ENCODE measurements at places on chromosomes 2 and 18.

DNA sequence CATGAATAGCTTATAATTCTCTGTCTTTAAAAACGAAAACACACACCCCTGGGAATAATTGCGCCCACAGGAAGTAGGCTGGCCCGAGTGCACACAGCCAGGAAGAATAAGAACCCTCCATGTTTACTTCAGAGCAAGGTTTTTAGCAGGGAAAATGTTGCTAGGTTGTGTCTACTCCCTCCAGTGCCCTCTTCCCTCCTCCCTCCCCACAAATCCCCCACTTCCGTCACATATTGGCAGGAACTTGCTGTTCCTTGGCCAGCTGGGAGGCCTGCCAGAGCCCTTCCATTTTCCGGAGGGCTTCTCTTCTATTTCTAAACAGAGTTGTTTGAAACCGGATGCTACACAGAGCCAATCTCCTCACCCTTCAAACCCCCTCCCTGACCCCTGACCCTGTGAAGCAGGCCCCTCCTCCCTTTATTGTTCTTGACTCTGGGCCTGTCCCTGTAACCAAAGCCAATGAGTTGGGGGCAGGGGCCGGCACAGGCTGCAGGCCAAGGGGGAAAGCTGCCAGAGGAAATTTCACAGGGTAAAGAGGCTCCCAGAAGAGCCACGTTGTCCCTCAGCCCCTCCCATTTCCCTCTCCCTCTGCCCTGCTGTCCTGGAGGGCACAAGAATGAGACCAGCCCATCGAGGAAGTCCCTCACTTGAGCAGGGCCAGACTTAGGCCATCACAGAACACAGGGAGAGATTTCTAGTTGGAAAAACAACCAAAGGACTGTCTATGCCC lies 49.8 kb upstream of the LGALSL start:
- no peak for DNase-seq

DNA sequence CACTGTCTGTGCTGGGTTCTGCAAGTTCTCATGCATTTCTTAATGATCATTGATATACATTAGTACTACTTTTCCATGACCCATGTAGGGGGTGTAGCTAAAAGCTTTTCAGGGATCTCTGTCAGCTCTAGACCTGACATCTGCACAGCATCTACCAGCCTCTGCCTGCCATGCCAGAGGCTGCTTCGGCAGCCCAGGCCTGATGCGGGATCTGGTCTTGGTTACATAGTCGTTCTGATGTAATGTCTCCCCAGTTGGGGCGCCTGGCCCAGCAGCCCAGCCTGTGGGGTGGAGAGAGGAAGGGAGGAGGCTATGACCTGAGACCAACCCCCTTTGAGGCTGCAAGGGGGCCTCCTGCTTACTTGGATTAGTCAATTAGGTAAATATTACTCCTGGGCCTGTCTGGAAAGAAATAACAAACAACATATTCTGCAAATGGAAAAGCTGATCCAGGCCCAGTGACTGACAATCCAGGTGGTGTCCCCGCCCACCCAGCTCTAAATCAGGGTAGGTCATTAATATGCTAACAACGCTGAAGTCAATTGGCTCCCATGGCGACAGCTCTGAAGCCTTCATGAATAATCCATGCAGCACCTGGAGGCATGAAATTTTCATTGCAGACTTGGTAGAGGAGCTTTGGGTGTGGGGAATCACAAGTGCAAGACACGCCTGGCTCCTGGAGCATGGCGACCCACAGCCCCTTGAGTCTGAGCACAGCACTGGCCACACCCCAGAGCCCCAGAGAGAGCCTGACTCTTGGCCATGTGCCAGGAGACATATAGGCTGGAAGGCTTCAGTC lies 575.3 kb downstream of the CMPK2 start:
- DNase-seq, result no peak

GRCh38 chr2:106261871-106262321 lies 67.8 kb upstream of the UXS1 start:
- DNase-seq, result no peak

DNA sequence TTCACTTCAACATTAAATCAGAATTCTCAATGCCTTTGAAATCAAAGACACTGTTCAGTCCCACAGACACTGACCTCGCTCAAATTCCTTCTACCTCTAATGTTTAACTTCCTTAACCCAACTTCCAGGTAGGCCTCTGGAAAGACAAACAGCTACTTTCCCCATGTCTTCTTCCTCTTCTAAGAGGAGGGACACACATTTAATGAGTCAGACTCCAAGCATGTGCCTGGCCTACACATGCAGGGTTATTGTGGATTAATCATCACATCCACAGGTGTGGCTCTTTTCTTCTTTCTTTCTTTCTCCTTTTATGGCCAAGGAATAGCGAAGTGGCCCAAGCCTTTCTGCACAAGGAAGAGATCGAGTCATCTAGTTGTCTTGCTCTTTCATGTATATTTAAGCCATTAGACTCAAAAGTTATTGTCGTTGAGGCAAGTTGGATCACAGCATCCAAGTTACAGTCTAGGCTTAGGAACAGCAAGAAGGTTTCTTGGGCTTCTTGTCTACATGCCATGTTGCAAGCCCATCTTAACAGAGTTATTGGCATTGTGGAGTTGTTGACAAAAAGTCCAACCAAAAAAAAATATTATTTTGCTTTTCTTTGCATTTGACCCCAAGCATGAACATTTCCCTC lies 387.8 kb downstream of the IRS1 start:
- no peak for DNase-seq

GRCh38 chr2:47562548-47562947 lies 159.6 kb downstream of the MSH2 start:
- no peak for DNase-seq

DNA sequence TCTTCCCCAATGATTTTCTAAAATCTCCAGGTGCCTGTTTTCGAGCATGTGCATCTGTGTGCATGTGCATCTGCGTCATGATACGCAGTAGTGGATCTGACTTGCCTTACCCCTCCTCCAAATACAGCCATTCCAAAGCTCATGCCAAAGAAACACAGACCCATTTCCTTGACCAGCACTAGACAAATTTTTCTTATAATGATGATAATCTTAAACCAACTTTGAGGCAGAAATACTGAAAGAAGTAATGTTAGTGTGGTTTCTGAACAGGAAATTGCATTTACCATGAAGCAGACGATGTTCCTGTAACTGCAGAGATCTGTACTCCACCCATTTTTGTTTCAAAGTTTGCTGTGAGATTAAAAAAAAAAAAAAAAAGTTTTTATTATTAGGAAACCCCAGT lies 25.6 kb downstream of the CYTIP start:
- DNase-seq, result no peak

DNA sequence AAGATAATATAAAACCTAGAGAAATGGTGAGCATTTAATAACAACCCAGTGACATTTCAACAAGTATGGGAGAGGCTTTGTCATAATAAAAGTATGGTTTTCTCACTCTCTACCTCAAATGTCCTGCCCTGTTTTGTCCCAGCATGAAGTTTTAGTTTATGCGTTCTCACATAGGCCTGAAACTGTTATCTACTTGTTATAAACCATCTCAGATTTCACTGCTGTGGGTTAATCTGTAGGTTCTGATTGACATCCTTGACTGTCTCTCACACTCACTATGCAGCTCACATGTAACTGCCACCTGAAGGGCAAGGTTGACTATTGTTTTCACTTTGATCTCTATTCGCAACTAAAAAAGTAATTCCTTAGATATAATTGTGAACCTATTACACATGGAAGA lies 44.9 kb downstream of the ZEB2 start:
- no peak for DNase-seq

DNA sequence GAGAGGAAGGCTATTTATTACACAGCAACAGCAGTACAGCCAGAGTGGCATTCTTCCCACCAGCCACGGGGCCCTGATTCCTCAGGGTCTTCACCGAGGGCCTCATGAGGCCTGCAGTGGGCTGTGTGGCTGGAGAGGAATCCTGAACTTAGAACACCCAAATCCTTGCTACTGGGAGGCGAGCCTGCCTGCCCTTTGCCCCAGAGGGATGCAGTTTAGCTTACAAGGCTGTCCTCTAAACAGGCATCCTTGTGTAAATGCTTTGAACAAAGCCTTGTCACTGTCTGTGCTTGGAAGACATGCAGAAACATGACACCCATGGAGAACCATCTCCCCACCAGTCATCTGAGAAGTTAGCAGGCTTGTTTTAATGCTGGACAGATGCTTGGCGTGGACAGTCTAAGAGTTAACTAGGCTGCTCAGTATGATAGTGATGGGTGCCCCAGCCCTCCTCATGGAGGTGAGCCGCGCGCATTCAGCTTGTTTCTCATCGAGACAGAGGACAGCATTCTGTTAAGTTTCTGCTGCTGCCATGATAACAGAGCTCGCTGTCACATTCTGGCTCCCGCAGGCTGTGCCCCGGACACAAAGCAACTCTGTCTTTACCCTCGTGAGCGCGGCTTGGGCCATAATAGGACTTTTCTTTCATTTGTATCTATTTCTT lies 42.9 kb downstream of the ADI1 start:
- no peak for DNase-seq

DNA sequence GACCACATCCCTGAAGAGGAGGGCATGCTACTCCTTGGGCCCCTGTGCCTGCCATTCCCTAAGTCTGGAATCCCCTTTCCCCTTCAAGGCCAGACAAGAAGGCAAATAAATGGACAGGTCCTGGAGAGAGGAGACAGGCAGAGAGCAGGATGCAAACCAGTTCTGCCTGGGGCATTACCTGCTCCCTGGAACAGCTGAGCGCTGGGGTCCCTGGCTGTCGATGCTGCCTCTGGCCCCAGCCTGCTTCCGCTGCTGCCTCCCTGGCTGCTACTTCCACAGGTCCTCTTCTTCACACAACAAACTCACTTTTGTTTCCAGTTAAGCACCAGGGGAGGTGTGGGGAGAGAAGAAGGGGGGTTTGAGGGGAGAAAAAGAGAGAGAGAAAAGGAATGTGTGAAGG lies 53.1 kb downstream of the SLC4A5 start:
- no peak for DNase-seq

DNA sequence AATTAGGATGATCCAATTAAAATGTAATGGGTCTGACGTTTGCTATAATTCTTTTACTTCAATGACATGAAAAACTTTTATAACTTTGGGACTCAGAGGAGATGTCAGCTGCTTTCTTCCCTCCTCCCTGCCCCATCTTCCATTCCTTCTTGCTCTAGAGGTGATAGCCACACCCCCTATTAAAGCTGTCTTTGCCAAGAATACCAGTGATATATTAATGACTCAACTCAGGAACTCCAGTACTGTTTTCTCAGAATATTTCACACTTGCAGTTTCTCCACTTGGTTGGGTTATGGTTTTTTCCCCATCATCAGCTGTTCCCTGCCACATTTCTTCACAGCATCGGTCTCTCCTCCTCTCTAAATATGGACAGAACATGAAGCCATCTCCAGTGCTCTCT lies 184.0 kb downstream of the KCNE4 start:
- no peak for DNase-seq

GRCh38 chr2:45009303-45009927 lies at the start of gene SIX2:
SIX2 (minus strand) TSS chr2:45009452; CDS start chr2:45009110, 342 bp downstream.
- no peak for DNase-seq

Data from cerebellar nuclear complex (tissue), 1 donor.